ENCODE measurements at places on chromosomes 6 and 20.

- DNase-seq: peak; percentile 85
These were observed 32.1 kb downstream of the SUMO4 start for GRCh38 chr6:149431905-149432775.

DNA sequence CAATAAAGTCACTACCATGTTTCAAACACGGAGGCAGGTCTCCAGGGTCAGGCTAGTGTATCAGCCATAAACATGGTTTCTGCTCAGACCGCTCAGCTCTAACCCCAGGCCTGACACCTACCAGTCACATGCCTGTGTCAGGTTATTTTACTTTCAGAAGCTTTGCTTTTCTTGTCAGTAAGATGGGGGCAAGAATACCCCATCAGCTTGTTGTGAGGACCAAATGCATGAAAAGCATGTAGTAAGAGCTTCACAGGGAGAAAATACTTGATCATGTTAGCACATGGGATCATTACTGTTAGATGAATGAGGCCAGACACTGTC lies 65.2 kb upstream of the PIM1 start:
- no peak for DNase-seq

GRCh38 chr20:11352041-11352440 lies 565.7 kb upstream of the BTBD3 start:
- DNase-seq: no peak

- no peak for DNase-seq
These were observed 162.7 kb downstream of the INSM1 start for GRCh38 chr20:20530428-20531151.

GRCh38 chr6:103893141-103893581 lies 966.6 kb downstream of the HACE1 start:
- no peak for DNase-seq

GRCh38 chr6:84618836-84619235 lies 145.6 kb downstream of the TBX18 start:
- peak; percentile 10 for DNase-seq

- no peak for DNase-seq
These were observed 300.9 kb downstream of the SLC35F1 start for GRCh38 chr6:118207947-118208346.

DNA sequence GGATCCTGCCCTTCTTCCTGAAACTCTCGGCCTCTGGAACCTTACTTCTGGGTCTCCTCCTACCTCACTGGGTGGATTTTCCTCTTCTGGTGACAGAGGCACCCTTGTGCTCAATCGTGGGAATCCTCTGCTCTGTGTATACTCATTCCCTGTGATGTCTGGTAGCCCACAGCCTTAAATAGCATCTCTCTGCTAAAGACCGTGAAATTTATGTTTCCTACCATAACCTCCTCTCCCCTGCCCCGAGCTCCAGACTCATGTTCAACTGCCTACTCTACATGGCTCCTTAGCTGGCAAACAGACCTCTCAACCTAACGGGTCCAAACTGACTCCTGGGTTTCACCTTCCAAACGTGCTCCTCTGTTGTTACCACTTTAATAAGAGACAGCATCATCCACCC lies 9.9 kb downstream of the MMP9 start:
- no peak for DNase-seq

DNA sequence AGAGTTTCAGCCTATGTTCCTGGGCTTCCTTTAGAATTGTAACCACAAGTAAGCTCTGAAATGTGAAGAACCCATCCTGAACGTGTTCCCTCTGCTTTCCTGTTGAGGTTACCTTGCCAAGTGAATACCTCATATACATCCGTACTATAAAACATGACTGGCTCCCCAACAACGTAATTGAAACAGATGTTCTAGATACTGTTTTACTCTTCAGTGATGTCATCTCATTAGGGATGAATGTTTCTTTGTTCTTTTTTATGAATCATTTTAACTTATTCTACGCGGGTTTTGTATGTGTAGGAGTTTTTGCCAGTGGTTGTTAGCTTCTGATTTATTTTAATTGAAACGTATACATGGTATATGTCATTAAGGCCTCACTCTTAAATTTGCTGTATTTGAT lies 166.8 kb downstream of the SAMD5 start:
- DNase-seq: no peak

- DNase-seq: no peak
These were observed 525.3 kb downstream of the CD83 start for GRCh38 chr6:14642842-14643241.

- DNase-seq: peak; percentile 48
These were observed 29.1 kb upstream of the PKIG start for GRCh38 chr20:44552950-44553908.

DNA sequence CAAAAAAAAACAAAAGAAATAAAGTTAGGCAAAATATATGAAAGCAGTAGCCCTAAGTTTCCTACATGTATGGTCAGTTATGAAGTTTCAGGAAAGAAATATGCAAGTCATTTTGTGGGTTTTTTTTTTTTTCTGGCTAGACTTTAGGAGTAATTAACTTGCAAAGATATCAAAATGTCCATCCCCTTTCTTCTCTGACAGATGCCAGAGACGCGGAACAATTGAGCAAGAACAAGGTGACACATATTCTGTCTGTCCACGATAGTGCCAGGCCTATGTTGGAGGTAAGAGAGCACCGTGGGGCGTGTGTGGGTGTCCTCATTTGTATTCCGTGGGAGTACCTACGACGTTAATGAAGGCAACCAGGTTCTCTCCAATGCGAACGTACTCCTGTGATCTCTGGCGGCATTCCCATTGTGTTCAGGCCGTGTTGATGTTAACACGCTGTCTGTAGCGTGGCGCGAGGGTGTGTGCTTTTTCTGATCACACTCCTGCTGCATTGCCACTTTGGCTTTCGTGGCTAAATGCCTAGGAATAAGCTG lies 19.5 kb downstream of the DUSP22 start:
- no peak for DNase-seq

GRCh38 chr6:736657-737446 lies 43.9 kb upstream of the EXOC2 start:
- DNase-seq: no peak

GRCh38 chr6:12336121-12336971 lies 46.2 kb downstream of the EDN1 start:
- no peak for DNase-seq

GRCh38 chr6:33659986-33660385 lies 38.9 kb downstream of the ITPR3 start:
- DNase-seq: no peak

GRCh38 chr20:52209154-52209571 lies 17.6 kb upstream of the ZFP64 start:
- no peak for DNase-seq

DNA sequence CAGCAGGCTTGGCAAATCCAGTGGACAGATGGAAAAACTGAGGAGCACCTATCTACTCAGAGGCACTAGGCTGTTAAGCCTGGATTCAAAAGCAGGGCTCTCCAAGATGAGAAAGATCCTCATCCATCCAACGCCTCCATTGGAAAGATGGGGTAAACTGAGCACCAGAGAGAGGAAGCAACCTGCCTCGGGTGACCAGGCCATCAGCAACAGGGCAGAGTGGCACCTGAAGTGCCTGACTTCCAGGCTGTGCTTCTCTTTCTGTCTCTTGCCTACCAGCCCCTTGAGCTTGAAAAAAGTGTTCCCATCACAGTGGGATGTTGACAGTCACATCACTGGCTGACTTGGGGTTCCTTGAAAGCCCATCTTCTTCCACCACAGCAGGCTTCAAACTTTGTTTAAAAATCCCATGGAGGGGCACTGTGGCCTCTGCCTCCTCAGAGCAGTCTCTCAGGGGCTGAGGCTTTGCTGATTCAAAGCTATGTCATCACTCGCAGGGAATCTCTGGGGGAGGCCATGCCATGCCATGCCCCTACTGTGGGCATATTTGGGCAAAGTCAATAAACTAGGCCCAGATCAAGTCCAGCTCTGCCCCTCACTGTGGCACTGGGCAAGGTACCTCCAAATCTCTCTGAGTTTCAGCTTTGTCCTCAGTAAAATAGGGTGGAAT lies 44.8 kb upstream of the TGM2 start:
- DNase-seq: no peak

- no peak for DNase-seq
These were observed 2.8 kb upstream of the CSNK2A1 start for GRCh38 chr20:546353-546752.

DNA sequence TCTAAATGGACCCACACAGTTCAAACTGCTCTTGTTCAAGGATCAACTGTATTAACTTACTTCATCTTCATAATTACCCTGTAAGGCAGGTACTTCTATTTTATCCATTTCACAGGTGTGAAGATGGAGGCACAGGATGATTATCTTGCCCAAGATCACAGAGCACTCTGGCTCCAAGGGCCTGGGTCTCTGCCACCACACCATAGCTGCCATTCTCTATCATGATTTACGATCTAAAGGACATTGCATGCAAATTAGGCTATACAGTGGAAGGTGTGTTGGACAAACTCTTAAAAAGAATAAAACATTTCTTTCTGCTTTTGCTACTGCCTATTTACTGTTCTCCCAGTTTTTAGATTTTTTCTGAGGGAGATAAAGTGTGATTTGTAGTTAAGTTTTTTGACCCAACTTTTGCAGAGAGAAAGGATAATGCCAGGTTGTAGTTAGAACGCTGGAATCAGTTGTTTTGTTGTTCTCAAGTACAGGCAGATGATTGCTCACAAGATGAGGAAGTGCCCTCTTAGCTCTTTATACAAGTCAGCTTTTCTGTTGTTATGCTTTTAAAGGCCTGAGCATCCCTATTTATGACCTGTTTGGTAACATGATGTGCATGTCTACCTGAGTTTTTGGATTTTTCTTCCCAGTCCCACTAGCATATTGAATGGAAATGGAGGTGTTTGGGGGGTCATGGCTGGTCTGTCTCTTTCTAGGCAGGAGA lies 247.9 kb downstream of the ZFAND3 start:
- no peak for DNase-seq

- DNase-seq: peak; percentile 49
These were observed 30.9 kb downstream of the ANGPT4 start for GRCh38 chr20:884983-885952.

DNA sequence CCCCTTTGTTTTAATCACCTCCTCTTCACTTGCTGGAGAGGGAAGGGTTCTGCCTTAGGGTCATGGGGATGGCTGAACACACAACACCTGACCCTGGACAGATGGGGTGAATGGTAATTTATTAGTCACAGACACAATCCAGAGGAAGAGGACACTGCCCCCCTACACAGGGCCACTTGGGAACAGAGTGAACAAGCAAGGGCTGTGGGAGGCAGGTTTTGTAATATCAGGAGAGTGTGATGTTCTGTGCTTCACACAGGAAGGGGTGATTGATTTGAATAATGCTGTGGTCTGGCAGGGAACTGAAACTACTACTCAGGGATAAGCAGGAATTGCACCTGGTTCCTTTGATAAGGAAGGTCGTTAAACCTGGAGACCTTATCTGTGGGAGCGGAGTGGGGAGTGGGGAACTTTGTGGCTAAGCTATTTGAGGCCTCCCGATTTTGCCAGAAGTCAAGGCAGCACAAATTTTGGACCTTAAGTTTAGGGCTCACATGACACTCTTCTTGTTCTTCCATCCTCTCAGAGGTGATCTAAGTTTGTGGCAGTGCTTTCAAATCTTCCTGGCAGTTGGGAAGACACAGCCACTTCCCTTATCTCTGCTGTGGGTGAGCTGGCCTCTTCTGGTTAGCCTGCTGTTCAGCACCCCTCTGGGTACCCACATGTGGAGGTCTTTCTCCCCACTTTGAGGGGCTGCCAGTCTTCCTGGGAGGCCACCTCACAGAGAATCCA lies 77.8 kb downstream of the CD164 start:
- no peak for DNase-seq

GRCh38 chr6:40674170-40674569 lies 87.0 kb upstream of the LRFN2 start:
- no peak for DNase-seq

DNA sequence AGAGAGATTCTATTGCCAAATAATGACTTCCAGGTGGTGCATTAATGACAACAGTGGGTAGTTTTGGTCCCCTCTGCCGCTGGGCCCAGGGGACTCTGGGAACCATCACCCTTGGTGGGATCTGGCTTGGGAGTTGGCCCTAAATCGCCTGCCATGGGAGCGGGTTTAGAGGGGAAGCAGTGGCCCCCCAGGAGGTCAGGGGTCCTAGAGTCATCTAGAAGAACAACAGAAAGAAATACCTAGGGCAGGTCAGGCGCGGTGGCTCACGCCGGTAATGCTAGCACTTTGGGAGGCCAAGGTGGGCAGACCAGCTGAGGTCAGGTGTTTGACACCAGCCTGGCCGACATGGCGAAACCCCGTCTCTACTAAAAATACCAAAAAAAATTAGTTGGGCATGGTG lies 17.8 kb upstream of the ARFGEF2 start:
- no peak for DNase-seq

- no peak for DNase-seq
These were observed 3.9 kb upstream of the LSM14B start for GRCh38 chr20:62118113-62119043.

DNA sequence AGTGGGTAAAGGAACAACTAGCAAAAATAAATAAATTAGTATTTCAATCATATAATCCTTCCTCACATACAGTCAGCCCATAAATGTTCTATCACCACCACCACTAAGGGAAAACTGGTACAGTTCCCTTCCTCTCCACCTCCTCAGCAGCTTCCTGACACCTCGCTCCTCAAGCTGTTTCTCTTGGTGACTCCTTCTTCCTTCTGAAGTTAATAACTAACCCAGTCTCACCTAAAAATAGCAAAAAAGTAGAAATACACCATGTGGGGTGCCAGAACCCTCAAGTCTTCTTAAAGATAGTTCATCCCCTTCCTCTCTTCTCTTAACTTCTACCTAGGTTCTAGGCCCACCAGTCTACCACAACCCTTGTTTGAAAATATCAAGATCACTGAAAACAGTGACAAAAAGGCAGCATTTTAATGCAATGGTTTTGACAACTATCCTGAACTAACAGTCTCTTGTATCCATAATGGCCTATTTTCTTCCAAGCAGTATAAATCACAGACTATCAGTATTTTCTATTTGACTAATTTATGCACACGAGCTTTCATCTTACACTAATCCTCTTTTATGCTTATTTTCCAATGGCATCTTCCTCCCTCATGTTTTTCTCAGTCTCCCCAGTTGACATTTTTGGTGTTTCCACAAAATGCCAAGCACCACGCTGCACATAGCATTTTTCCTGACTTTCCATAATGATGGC lies 85.5 kb downstream of the KHDC1L start:
- DNase-seq: no peak

- no peak for DNase-seq
These were observed 28.5 kb upstream of the ZNF831 start for GRCh38 chr20:59135093-59135492.

DNA sequence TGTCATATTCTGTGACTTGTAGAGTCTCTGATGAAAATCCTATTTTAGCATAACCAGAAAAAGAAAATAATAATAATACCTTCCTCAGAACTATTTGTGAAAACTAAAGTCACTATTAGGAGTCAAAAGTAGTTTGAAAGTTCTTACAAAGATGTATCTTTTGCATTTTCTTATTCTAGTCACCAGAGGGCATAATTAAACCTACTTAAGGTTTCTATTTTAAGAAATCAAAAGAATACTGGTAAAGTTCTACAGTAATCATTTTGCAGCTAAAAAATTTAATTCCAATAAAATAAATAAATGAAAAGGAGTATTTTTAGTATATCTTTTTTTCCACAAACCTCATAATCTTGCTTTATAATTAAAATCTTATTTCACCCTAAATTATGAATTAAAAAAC lies 28.0 kb upstream of the MCM9 start:
- DNase-seq: no peak

GRCh38 chr20:46202766-46203509 lies 84.8 kb downstream of the CD40 start:
- no peak for DNase-seq

GRCh38 chr20:32226391-32226790 lies 18.7 kb downstream of the POFUT1 start:
- no peak for DNase-seq

- no peak for DNase-seq
These were observed 61.4 kb upstream of the ASIP start for GRCh38 chr20:34179637-34180360.

Data from hepatic stellate cell (primary cell).